ENCODE measurements at places on chromosomes 3 and 15. TPM values are rescaled to one million over a fixed set of nuclear protein-coding genes. Genes with fewer than 3 reads are reported as not detected.

The DISP2 gene
- total RNA-seq: 0.52 TPM

The MST1 gene
- 10.4 TPM for total RNA-seq

The SEMA6D gene
- not detected for total RNA-seq

The UPK1B gene
- not detected for total RNA-seq

The RAB11A gene
- 147 TPM for total RNA-seq

The UBAP1L gene
- 5.9 TPM for total RNA-seq

The MAP6D1 gene
- total RNA-seq: 1.4 TPM

Data from T-helper 2 cell treated with Interferon-gamma antibody and Interleukin-4, amounts not matched to agents 100 ng/mL and 5 ng/mL, for 36 hours (primary cell).